ENCODE measurements at places on chromosomes 7 and 10. TPM values are rescaled to one million over a fixed set of nuclear protein-coding genes. Genes with fewer than 3 reads are reported as not detected.

- DNase-seq = no peak
Observed at GRCh38 chr7:78301407-78301806, 502.8 kb downstream of the PHTF2 start.

DNA sequence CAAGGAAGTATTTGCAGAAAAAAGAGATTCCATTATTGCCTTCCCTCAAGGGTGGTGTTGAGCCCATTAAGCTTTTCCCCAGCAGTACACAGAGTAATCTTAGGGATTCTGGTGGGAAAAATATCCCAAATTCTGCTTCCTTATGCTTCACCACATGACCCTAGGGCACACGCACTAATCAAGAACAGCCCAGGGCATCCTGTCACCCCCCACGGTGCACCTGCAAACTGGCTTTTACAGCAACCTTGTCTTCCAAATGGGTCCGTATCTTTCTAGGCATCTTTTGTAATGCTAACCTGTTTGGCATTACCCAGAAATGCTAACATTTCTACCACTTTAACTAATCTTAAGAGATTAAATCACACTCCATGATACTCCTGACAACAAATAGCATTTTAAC lies 926 bp upstream of the C7orf33 start:
- no peak for DNase-seq

GIMAP4 gene
- 23.5 TPM for total RNA-seq

DNA sequence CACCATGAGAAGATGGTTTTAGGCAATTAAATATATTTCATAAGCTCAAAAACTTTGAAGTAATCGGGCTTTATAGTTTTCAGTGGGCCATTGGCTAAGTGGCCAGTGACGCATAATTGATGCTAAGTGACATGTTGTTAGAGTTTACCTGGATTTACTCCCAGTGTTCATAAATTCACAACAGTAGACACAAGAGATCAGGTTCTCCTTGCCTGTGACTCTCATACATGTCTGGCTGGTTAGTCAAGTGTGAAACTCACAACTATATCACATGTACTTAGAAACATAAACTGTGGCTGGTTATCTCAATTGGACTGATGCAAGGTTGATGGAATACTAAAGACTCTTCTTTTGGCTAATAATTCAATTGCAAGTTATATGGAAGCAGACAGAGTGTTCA lies 26.2 kb downstream of the ASB15 start:
- no peak for DNase-seq

All from ureter (tissue), 1 donor.